Cortex of kidney (tissue), 1 donor: ENCODE measurements at places on chromosomes 7 and 10.

DNA sequence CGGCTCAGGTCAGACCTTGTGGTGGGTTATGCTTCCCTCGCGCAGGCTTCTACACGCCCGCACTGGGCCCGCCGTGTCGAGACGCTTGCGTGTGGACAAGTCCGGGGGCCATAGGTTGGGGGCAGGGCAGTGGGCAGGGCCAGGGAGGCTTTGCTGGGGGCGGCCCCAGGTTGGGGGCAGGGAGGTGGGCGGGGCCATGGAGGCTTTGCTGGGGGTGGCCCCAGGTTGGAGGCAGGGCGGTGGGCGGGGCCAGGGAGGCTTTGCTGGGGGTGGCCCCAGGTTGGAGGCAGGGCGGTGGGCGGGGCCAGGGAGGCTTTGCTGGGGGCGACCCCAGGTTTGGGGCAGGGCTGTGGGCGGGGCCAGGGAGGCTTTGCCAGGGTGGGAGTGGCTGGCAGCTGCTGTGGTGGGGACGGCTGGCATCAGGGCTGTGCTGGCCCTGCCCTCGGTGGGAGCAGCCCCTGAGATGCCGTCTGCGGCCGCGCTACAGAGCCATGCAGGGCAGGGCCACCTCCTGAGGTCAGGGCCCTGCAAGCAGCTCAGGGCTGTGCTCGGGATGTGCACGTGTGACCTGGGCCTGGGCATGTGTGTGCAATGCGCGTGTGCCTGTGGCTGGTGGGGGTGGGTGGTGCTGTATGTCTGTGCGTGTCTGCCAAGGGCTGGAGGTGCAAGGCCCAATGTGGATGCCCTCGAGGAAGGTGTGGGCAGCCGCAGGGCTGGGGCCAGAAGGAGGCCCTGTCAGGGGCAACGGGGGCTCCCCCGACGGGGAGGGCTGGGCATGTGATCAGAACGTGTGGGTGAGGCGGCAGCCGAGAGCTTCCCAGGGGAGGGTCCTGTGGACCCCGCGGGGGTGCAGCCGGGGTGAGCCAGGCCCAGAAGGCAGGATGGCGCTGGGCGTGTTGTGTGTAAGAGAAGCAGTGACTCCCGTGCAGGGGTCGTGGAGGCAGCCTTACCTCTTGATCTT lies 72.5 kb upstream of the NKX6-2 start:
- no peak for DNase-seq

- no peak for DNase-seq
These were observed 54.6 kb upstream of the PLXNA4 start for GRCh38 chr7:132630834-132631233.

DNA sequence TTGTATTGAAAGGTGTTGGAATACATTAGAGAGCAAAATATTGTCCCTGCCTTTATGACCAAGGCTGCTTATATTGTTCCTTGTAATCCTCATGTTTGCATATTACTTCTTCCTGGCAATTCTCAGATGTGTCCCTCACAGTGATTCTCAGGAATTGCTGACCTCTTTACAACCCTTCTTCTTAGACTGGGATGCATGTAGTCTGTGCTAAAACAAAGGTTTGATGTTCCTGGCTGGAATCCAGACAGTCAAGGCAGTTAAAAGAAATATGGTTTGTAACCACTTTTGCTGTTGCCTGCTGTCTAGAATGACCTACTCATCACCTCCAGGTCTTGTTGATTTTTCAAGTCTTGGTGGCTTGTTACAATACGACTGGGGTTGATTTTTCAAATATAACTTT lies 367.6 kb downstream of the HGF start:
- DNase-seq: no peak

GRCh38 chr7:50782375-50783208 lies at the start of gene GRB10:
TSS of gene GRB10 (minus strand) at chr7:50782896. CDS start at chr7:50732322, 50,574 bp downstream.
- DNase-seq: no peak

DNA sequence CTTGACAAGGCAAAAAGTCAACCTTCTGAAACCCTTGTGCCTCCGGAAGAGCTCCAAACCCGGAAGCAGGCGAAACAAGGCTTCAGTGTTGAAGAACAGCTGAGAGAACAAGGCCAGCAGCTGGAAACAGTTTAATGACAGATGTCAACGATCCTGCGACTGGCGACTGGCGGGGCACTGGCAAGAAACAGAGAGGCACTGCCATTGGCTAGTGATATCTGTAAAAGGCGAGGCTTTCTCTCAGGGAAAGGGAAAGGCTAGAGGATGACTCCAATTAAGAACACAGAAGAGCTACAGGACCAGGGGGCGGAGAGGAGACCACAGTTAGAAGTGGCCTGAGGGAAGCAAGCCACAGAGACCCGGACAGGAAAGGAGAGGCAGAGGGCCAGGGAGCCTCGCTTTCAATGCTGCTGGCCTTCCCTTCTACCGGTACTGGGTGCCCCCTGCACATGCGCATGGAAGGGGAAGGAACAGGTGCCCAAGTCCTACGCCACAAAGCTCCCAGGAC lies 19.4 kb downstream of the ITGB1 start:
- DNase-seq: no peak

DNA sequence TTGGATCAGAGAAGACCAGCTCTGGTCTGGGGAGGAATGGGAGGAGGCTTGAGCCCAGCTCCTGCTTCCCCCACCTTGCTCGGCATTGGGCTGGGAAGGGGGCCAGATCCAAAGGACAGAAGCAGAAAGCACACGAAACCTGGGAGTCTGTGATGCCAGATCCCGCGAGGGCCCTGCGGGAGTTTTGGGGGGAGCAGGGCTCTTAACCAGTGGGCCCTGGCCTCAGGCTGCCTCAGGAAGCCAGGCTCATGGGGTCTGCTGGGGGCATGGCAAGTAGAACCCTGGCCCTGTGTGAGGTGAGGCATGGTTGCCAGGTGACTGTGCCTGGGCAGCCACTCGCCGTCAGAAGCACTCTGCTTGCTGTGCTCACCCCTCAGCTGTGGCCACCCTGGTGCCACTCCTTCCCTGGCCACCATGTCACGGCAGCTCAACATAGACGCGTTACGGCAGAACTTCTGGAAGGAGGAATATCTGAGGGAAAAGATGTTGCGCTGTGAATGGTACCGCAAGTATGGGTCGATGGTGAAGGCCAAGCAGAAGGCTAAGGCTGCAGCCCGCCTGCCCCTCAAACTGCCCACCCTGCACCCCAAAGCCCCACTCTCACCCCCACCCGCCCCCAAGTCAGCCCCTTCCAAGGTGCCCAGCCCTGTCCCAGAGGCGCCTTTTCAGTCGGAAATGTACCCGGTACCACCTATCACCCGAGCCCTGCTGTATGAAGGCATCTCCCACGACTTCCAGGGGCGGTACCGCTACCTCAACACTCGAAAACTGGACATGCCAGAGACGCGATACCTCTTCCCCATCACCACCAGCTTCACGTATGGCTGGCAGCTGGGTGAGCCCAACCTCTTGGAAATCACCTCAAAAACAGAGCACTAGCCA lies 3.6 kb downstream of the ATP6V1F start:
- DNase-seq: no peak

- no peak for DNase-seq
These were observed 1.1 kb upstream of the LBX1 start for GRCh38 chr10:101230183-101230917.

DNA sequence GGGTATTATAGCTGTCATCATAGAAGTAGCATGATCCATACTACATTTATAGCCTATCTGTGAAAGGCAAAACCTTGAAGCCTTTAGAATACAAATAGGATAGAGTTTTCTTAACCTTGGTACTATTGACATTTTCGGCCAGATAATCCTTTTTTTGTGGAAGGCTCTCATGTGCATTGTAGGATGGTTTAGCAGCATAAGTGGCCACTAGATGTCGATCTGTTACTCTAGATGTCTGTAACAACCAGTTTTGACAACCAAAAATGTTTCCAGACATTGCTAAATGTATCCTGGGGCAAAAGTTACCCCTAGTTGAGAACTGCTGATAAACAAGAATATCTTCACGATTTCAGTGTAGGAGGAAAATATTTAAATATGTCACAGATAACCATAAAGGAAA lies 319.4 kb upstream of the GALNT17 start:
- DNase-seq: no peak
